ENCODE measurements at places on chromosomes 1 and 21.

DNA sequence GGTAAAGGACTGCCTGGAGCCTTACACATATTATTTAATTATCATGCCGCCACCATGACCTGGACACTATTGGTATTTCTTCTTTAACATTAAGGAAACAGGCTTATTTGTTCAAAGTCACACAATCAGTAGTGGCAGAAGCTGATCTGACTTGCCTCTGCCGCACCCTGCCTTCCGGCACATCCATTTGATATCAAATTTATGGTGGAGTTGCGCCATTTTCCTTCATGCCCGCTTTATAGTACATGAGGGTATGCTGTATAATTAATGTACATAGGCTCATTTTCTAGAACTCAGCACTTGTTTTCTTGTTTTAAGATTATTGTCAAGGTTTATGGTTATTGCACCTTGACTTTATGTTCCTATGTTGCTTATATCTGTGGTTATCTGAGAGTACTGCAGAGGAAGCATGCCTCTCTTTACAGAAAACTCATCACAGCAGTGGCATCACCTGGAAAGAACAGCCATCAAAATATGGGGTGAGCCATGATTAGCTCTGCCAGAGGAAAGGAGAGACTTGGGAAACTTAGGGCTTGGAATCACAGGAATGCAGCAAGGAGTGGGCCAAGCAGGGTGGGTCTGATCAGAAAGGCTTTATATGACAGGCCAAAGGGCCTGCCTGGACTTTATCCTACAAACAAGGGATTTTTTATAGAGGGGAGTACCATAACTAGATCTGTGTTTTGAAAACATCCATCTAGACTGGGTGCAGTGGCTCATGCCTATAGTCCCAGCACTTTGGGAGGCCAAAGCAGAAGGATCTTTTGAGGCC is 72.2 kb upstream of the GJB5 start:
- DNase-seq, result no peak

DNA sequence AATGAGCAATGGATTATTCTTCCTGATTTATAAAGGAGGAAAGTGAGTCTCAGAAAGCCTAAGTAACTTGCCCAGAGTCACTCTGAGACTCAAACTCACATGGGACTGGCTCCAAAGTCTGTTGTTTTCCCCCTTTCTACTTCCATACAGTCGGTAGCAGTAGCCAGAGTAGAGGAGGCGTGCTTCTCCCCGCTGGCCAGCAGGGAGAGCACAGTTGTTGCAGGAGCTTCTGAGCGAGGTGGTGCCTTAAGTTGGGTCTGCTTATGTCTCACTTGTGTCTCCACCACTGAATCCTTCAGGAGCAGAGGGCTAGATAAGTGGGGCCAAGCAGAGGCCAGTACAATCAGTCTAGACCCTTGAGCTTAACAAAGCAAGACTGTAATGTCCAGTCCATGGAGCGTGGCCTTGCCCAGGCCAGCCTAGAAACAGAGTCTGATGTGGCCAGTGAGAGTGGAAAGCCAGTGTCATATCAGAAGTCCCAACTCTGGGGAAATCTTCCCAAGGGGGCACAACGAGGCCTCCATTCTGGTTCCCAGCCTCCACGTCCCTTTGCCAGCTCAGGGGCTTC is 181.9 kb downstream of the ZSCAN20 start:
- DNase-seq, result no peak

DNA sequence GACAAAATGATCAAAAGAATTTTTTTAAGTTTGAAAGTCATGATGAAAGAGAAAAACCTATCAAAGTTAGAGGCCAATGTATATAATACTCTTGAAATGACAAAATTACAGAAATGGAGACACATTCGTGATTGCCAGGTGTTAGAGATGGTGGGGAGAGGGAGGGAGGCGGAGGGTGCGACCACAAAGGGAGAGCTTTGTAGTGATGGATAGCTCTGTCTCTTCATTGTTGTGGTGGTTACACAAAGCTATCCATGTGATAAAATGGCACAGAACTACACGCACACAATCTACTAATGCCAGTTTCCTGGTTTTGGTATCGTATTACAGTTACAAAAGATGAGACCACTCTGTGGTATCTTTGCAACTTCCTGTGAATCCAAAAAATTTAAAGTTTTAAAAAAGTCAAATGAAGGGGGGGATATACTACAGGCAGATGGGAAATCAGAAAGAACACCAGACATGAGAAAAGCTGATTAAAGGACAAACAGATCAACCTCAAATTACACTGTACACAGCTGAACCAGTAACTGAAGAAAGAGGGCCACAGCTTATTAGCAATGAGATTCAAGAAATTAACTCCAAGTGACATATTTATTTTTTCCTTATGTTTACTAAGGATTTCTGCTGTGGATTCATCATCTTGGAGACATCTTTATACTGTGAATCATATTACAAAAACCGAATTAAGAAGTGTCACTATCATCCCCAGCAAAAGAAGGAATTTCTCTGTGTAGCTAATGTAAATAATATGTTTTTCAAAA is 199.1 kb downstream of the SLC45A1 start:
- no peak for DNase-seq

DNA sequence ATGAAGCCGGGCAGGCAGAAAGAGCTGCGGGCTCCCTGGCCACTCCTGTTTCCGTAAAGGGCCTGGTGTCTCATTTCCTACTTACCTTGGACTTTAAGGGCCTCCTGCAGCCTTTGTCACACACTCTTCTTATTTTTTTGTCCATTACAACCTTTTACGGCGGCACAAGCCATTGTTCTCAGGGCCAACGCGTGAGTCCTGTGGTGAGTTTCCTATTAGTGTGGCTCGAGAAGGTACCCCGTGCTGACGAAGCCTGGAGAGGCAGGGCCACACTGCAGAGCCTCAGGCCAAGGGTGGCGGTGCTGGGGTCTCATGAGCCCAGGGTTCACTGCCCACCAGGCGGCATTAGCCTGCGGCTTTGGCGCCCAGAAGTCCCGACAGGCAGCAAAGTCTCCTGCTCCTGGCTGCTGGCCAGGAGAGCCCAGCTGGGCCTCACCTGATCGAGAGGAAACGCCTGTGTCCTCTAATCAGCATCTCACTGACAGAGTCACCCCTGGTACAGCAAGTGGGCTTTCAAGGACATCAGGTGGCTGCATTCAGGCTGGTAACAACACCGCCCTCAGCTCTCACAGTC is 62.0 kb downstream of the SIK1 start:
- DNase-seq, result no peak

GRCh38 chr1:218665221-218665620 is 320.1 kb downstream of the TGFB2 start:
- no peak for DNase-seq

- DNase-seq, result no peak
These were observed 1005.4 kb downstream of the ADGRL2 start for GRCh38 chr1:82806133-82806532.

GRCh38 chr1:186234976-186235686 is 139.9 kb downstream of the TPR start:
- DNase-seq, result no peak

- no peak for DNase-seq
These were observed 81.6 kb upstream of the CACHD1 start for GRCh38 chr1:64388336-64388735.

- DNase-seq, result no peak
These were observed 46.3 kb upstream of the CACYBP start for GRCh38 chr1:174953285-174954072.

GRCh38 chr1:156667968-156668709 is 9.1 kb downstream of the NES start:
- no peak for DNase-seq

DNA sequence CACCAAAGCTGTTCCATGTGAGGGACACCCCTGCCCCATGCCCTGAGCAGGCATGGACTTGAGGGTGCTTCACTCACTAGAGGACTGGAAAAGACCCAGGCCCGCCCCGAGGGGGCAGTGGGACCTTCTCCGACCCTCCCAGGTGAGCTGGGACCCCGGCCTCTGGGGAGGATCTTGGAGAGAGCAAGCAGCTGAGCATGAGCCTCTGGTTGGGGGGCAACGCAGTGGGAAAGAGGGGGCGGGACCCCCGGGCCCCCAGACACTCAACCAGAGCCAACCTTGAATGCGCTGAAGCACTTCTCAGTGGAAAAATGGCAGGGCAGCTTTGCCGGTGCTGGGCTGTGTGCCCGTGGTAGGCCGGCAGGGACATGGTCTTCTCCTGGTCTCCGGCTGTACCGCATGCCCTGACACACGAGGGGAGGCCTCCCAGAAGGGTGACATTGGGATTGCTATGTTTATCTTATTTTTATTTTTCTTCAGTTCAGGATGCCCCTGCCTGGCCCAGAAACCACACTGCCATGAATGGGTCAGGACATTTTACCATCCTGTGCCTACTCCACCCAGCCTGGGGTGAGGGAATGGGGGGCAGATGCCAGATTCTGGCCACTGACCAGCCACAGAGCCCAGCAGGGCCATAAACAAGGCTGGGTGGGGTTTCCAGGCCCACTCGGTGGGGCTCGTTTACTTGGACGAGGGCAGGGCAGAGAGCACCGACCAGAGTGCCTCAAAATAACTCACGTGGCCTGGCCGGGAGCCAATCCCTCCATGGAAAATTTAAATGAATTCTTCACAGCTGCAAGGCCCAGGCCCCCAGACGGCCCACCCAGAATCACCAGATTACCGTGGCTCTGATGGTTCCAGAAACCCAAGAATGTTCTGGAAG is 17.2 kb upstream of the LAPTM5 start:
- no peak for DNase-seq

GRCh38 chr1:237812061-237812460 is 78.7 kb downstream of the ZP4 start:
- no peak for DNase-seq

DNA sequence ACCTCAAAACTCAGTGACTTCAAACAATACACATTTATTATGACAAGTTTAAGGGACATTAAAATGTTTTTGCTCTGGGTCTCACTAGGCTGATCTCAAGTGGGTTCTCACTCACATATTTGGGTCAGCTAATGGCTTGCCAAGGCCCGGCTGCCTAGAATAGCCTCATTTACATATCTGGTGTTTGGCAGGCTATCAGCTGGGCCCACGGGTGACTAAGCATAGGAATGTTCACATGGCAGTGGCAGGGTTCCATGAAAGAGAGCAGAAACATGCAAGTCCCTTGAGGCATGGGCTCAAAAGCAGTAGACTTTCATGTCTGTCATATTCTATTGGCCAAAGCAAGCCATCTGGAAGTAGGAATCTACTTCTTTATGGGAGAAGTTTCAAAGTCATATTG is 492.6 kb downstream of the KCNT2 start:
- DNase-seq, result no peak

DNA sequence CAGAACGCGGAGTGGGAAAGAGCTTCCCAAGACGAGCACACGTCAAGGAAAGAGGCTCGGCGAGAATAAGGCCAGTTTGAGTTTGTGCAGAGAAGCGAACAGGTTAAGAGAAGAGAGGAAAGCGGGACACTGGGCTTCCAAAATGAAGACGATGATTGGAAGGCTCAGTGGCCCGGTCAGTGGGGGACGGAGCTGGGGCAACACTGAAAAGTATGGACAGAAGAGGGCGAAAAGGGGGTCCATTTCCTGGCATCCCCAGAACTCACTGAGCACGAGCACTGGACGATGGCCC is 258 bp downstream of the CCT3 start:
- DNase-seq, result no peak

GRCh38 chr1:234597894-234598293 is 12.1 kb downstream of the IRF2BP2 start:
- DNase-seq, result peak; percentile 36

GRCh38 chr1:170806961-170807360 is 128.4 kb upstream of the MROH9 start:
- DNase-seq, result no peak

DNA sequence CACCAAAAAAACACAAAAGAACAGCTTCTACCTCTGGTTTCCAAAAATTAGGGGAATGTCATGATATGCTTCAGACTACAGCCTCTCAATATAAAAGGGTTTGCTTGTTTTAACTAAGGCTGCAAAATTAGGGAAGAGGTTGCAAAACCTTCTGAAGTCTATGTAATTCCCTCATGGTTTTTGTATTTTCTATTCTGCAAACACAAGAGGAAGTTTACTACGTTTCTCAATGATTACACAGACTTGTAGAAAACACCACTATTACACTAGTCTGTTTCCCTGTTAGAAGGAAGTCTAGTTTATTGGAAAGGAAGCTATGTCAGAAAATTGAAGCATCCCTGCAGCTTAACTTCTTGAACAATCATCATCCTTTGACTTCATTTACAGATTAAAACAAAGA is 229.7 kb upstream of the FMN2 start:
- no peak for DNase-seq

DNA sequence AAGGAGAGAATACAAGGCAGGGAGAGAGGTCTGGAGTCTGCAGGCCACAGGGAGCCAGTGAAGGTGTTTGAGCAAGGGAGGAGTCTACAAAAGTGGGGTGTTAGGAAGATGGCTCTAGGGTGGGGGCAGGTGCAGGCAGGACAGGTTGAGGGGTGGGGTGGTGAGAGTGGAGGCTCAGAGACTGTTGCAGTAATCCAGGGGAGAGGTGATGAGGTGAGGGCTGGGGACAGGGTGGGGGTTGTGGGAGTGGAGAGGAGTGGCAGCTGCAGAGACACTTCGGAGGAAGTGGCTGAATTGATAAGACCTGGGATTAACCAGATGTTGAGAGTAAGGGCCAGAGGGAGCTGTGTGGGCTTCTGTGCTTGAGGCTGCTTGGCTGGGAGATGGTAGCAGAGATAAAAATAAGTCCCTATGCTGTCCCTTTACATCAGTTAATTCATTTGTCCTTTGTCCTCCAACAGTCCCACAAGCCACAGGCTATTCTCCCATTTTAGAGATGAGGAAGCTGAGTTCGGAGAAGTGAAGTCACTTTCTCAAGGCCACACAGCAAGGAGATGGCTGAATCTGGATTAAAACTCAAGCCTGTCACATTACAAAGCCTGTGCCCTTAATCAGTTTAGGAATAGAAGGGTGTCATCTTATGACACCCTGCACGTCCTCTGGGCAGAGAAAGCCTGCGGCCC is 54.8 kb upstream of the SYNC start:
- no peak for DNase-seq

- peak; percentile 41 for DNase-seq
These were observed 120.6 kb downstream of the SPSB1 start for GRCh38 chr1:9413071-9413876.

- no peak for DNase-seq
These were observed 492 bp downstream of the HLX start for GRCh38 chr1:220879509-220880361.

DNA sequence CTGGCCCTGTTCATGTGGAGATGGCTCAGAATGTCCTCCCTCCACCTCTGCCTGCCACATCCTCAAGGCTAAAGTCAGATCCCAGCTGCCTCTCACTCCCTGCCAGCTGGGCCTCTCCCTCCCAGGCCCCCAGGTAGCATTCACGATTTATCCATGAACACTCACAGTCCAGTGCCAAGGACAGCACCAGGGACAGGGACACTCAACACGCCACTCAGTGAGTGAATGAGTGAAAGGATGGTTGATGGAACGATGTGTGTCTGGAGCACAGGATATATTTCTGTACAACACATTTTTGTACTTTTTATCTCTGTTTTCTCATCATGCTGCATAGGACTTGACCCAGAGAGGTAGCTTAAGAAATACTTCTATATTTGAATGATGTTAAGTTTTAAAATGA is 10.1 kb downstream of the CYP4A11 start:
- no peak for DNase-seq

Data from stimulated activated CD4-positive, alpha-beta T cell treated with anti-CD3 and anti-CD28 coated beads, Interleukin-1b, Interleukin-23, amount 100 ng/mL, for 4 hours (primary cell).